ENCODE measurements at places on chromosomes 7 and 10. TPM values are rescaled to one million over a fixed set of nuclear protein-coding genes. Genes with fewer than 3 reads are reported as not detected.
A peak's percentile ranks its signal among the peaks of the same experiment; 100 is the strongest.

Gene CABCOCO1
- polyA plus RNA-seq: 1.8 TPM

DNA sequence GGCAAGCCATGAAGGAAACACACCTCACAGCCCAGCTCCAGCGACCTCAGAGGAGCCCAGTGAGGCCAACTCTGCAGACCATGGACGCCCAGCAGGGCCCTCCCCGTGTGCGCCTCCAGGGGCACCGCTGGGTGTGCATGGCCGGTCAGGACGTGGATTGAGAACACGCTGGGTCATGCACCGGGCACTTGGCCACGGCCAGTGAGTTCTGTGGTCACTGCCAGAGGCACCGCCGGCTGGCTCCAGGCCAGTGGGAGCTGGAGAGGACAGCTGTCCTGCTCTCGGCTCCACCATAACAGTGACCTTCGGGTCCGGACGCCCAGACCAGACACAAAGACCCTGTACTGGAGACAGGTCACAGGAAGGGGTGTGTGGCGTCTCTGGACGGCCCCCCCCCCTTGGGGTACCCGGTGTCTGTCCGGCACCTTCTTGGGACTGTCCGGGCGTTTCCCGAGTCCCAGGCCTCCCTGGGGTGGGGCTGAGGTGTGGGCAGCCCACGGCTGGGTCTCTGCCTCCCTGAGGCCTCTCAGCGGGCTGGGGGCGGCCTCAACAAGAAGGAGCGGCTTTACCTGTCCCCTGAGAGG, 50.4 kb upstream of the NKX6-2 start:
- DNase-seq: no peak

Gene LRRC18
- 0.24 TPM for polyA plus RNA-seq

Gene PON1
- 2.3 TPM for polyA plus RNA-seq

DNA sequence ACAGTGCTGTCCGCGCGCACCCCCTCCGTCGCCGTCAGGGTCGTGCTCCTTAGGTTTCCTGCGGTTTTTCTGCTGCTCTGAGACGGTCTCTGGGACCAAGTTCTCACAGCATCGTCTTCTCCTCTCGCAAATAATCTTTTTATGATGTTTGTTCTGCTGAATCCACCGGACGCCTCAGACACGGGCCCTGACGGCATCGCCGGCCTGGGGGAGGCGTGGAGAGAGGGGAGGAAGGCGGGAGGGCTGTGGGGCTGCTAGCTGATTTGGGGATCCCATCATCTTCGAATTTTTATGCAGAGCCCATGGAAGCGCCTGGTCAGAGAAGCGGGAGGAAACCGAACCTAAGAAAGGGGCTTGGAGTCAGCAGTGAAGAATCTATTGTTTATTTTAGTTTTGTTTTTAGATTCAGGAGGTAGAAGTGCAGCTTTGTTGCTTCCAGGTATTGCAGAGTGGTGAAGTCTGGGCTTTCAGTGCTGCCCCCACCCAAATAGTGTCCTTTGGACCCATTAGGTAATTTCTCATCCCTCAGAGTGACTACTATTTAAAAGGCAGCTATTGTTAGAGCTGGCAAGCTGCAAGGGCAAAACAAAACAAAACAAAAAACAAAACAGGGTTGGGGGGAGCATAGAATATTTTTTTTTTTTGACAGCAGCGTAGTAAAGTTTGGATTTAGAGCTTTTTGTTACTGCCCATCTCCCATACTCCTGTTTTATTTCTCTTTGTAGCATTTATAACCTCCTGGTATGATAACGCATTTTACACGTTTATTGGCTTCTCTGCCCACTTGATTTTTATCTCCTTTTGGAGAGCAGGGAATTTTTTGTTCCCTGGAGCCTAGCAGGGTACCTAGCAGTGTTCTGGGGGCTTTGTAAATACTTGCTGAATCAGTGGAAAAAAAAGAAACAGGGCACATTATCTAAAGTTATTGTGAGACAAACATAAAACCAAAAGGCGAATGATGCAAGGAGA, 92.6 kb downstream of the SPAG6 start:
- peak; percentile 77 for DNase-seq

Gene NAT16
- 0.21 TPM for polyA plus RNA-seq

DNA sequence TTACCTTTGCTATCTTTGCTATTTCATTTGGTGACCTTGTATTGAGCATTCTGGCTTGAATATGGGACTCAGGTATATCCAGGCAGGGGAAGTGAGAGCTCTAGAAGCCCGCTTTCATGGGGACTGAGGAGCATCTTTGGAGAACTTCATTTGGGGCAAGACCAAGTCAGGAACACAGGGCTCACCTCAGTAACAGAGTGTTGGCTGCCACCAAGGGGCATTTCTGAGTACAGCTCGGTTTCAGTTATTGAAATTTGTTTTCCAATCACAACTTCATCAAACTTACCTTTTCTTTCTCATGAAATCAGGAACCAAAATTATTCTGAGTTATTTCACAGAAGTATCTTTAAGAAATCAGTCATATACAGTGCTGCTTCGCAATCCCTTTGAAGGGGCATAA, 337.2 kb downstream of the C7orf25 start:
- DNase-seq: no peak

- DNase-seq: no peak
Observed at GRCh38 chr7:85770332-85770731, 583.5 kb upstream of the SEMA3D start.

Gene MUC12
- polyA plus RNA-seq: 3.3 TPM

DNA sequence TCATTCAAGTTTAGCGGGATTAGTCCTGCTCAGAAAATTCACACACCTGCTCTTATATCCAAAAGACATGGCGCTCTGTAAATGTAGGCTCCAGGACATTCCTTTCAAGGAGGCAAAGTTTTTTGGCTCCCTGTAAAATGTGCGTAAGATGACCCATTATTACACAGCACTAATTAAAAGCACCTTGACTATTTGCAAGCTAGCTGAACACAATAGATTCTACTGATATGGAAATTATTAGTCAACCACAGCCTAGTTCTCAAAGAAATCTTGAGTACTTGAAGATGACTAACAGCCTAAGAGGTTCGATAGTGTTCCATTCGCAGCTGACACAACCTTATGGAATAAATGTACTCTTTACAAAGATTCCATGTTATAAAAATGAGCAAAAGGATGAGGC, 175.2 kb downstream of the BMPER start:
- DNase-seq: no peak

Gene NYAP1
- 3.5 TPM for polyA plus RNA-seq

GRCh38 chr7:27154369-27154768, 2.0 kb upstream of the HOXA3 start:
- no peak for DNase-seq

GRCh38 chr10:127739908-127740307, 2.9 kb downstream of the FOXI2 start:
- DNase-seq: no peak

Gene RBP3
- polyA plus RNA-seq: 0.06 TPM
